ENCODE measurements at places on chromosomes 3 and 15.

GRCh38 chr3:64074060-64074459 lies 50.8 kb upstream of the PSMD6 start:
- no peak for DNase-seq

DNA sequence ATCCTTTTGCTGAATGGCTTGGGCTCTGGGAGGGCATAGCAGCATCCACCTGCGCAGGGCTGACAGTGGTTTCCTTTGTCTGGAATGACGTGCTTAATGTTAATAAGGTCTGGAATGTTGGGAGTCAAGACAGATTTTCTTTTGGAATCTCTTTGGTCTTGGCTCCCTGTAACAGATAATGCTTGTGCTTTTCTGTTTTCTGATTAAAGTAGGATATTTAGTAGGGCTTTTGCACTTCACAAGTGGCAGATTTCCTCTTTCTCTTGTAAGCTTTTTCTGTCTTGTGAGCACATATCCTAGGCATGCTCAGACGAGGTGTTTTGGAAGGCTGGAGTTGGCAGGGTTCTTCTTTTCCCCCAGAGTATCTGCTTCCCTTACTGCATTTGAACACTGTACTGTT lies 189.6 kb downstream of the GHSR start:
- DNase-seq: no peak

DNA sequence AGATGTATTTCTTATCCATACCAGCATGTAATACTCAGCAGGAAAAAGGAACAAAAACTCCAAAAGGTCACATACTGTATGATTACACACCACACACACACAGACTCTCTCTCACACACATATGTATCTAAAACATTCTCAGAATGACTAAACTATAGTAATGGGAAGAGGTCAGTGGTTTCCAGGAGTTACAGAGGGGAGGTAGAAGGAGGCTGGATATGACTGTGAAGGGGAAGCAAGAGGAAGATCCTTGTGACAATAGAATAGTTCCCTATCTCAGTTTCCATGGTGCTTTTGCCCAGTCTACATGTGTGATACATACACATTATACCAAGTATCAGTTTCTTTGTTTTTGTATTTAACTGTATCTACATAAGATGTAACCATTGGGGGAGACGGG lies 190.1 kb downstream of the IL5RA start:
- no peak for DNase-seq

DNA sequence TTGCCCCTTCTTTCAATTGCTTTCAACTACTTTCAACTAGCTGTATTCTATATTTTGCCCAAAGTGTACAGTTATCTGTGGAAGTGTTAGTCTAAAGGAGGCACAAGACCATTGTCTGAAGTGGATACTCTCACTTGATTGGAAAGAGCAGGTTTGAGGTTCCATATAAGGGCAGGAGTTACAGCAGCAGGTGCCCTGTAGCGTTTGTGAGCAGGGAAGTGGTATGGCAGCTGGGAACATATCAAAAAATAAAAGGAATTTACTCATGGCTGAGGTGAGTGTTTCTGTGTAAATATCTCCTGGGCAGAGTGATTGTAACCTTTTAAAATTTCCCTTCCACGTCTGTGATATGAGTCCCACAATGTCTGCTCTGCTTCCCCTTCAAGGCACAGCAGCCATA lies 38.5 kb upstream of the DNAJC13 start:
- no peak for DNase-seq

DNA sequence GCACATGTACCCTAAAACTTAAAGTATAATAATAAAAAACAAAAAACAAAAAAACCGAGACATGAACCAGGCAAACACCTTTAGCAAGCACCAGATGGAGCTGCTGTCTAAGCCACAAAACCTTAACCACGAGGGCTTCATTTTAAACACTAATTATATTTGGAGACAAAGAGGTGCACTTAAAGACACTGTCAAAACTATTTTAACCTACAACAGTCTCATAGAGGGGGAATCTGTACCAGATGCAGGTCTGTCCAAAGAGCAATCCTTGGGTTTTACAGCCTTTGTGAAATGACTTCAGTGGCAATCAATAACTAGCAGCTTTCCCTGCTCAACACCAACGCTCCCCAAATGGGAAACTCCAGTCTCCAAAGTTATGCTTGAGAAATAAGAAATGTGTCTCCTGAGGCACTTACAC lies 115.7 kb upstream of the TSPAN3 start:
- DNase-seq: peak; percentile 68

- no peak for DNase-seq
These were observed 51.8 kb upstream of the GUCA1C start for GRCh38 chr3:109005443-109005842.

DNA sequence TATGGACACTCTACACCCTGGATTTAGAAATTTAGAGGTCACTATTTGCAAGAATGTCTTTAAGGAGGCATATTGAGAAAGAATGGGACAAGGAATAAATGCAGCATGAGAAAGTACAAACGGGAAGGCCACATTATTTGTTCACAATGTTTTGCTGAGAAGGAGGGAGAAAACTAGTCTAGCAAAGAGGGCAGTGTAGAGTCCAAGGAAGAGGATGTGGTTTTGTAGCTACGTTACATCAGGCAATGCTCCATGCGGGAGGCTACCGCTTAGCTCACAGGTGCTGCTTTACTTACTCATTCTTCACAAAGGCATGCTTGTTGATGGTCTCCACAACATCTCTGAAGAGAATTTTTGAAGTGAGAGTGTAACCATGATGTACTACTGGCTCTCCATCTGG lies 191.1 kb downstream of the PLCH1 start:
- no peak for DNase-seq

- no peak for DNase-seq
These were observed 30.2 kb downstream of the TTBK2 start for GRCh38 chr15:42890161-42890913.

- DNase-seq: no peak
These were observed 182.3 kb downstream of the EPHA3 start for GRCh38 chr3:89289574-89290190.
